Activated naive CD4-positive, alpha-beta T cell treated with anti-CD3 and anti-CD28 coated beads, Interleukin-2, amount 10 ng/mL, durations not matched to agents 5 hours and 36 hours (primary cell): ENCODE measurements at places on chromosomes 11 and 22. TPM values are rescaled to one million over a fixed set of nuclear protein-coding genes. Genes with fewer than 3 reads are reported as not detected.

Gene ZC3H12C
- total RNA-seq = 0.08 TPM

Gene KCNJ4
- not detected for total RNA-seq

Gene STIP1
- total RNA-seq = 181 TPM

Gene DCDC1
- not detected for total RNA-seq

Gene PATE2
- total RNA-seq = not detected

Gene ASCL2
- total RNA-seq = 0.48 TPM

Gene DDIAS
- total RNA-seq = 10.1 TPM

Gene MIOX
- total RNA-seq = not detected

Gene BIRC3
- total RNA-seq = 35.2 TPM

Gene PARVG
- total RNA-seq = 190 TPM

Gene FGF3
- not detected for total RNA-seq

Gene FGF19
- total RNA-seq = not detected

Gene DEAF1
- total RNA-seq = 54.2 TPM

Gene GP1BB
- not detected for total RNA-seq

Gene VPREB1
- total RNA-seq = not detected

Gene CDC42EP1
- not detected for total RNA-seq

Gene RAB38
- total RNA-seq = 0.91 TPM

Gene OR52N4
- total RNA-seq = 1.3 TPM

Gene RAB39A
- total RNA-seq = not detected

Gene IL18
- total RNA-seq = not detected

Gene OR5B21
- total RNA-seq = 0.26 TPM

Gene F2
- total RNA-seq = not detected

Gene C22orf42
- not detected for total RNA-seq

Gene HBB
- not detected for total RNA-seq

Gene BEST1
- total RNA-seq = 0.10 TPM

Gene DGKZ
- 179 TPM for total RNA-seq

Gene TRIM68
- 14.0 TPM for total RNA-seq

Gene TBX1
- not detected for total RNA-seq

Gene SOX10
- not detected for total RNA-seq

Gene SMC1B
- total RNA-seq = 0.60 TPM

Gene KCNQ1
- total RNA-seq = 28.7 TPM

Gene RTN4RL2
- 0.30 TPM for total RNA-seq

Gene TNNI2
- not detected for total RNA-seq

Gene ADAMTS15
- total RNA-seq = not detected

Gene KRTAP5-7
- total RNA-seq = 0.17 TPM

Gene TEAD1
- total RNA-seq = 0.20 TPM

Gene OR5A1
- not detected for total RNA-seq

Gene LMF2
- 106 TPM for total RNA-seq

Gene UBQLNL
- 0.20 TPM for total RNA-seq

Gene ZNF214
- not detected for total RNA-seq

Gene NRXN2
- total RNA-seq = 0.20 TPM

Gene RBX1
- total RNA-seq = 76.8 TPM

Gene CYTH4
- 113 TPM for total RNA-seq

Gene ZBTB16
- total RNA-seq = 5.4 TPM

Gene ZNF408
- total RNA-seq = 16.3 TPM

Gene CRACR2B
- total RNA-seq = 25.2 TPM

Gene OR8D1
- total RNA-seq = not detected

Gene KRTAP5-1
- total RNA-seq = not detected

Gene PTPN5
- total RNA-seq = not detected

Gene ZPR1
- 54.3 TPM for total RNA-seq
